ENCODE measurements at places on chromosomes 12 and 14.

DNA sequence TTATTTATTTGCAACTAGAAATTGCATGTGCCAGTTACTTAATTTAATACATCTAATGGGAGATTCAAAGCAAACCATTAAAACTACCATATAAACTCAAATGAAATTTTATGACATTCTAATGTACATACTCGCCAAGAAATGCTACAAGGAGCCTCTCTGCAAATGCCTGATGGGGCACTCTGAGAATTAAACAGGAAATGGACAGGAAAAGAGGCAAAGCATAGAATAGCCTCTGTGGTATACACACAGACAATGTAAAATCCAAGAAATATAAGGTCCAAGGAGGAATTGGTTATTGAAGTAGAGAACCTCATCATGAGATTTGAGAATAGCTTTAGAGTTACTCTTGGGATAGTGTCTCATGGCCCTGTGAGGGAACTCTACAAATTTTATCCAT lies 41.2 kb downstream of the RAB21 start:
- DNase-seq = no peak

DNA sequence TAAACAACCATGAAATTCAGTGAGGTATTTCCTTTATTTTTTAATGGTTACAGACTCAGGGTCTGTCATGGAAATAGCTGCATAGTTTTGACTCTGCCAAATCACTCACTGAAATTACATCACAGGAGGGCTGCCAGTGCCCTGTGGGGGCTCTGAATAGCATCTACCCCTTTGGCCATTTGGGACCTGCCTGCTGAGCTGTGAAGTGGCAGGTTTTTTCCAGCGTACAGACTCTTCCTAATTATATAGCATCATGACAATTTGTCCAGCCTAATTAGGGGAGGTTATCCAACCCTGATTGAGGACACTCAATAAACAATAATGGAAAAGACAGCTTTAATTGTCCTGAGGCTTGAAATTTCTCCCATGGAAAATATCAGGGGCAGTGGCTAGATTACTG lies 1.8 kb upstream of the COCH start:
- no peak for DNase-seq

DNA sequence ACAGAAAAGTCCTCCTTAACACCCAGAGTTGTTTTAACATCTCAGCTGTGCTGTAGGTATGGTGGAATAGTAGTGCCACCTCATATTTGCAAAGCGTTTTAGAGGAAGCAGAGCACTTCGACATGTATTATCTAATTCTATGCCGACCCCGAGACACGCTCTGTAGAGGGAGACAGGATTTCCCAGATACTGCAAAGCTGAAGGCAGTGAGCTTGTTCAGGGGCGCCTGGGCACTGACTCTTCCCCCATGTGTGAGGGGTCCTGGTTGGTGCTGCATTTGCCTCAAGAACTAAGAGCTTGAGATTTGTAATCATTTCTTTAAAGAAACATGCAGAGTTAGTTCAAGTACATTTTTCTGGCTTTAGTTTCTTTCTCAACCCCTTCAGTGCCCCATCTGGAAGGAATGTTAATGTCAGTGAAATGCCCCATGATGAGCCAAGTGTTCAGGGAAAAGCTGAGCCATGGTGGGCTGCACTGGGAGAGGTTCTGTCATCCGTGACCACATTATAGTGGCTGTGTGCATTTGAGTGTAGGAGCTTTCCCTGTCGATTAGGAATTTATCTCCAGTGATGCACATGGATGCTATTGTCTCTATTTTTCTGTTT lies 66.3 kb downstream of the MBIP start:
- no peak for DNase-seq

- DNase-seq = peak; percentile 43
These were observed 127.6 kb downstream of the SLC8A3 start for GRCh38 chr14:70061108-70061507.

GRCh38 chr12:5172886-5173285 lies 129.2 kb downstream of the KCNA5 start:
- DNase-seq = no peak

DNA sequence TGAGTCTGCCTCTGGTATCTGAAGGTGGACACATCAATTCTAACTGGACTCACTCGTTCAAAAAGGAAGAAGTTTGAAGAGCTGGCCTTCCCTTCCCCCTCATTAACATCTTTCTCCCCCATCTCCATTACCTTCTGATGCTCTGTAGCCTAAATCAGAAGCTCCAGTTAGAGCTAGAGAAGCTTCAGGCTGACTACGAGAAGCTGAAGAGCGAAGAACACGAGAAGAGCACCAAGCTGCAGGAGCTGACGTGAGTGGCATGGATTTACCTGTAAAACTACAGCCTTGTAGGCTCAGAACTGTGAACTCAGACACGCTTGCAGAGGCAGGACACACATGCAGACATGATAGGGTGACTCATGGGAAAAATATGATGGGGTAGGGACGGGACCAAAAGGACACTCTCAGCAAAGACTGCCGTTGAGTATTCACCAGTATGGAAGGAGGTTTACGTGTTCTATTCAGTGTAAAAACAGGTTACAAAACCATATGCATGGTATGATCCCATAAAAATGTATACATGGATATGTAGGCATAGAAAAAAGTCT lies 14.3 kb upstream of the PIP4K2C start:
- no peak for DNase-seq

DNA sequence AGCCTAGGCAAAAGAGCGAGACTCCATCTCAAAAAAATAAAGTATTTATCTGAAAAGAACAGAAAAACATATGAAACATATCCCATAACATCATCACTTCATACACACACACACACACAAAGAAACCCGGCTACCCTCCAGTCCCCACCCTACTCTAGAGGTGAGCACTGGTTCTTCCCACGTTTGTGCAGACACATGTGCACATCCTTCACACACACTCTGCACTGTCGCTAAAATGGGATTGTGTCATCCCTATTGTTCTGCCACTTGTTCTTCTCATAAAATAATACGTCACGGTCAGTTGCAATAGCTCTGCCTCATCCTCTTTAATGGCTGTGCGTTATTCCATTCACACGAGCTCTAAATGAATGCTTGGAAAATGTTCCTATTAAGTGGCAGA lies 85.9 kb upstream of the ANO2 start:
- no peak for DNase-seq

DNA sequence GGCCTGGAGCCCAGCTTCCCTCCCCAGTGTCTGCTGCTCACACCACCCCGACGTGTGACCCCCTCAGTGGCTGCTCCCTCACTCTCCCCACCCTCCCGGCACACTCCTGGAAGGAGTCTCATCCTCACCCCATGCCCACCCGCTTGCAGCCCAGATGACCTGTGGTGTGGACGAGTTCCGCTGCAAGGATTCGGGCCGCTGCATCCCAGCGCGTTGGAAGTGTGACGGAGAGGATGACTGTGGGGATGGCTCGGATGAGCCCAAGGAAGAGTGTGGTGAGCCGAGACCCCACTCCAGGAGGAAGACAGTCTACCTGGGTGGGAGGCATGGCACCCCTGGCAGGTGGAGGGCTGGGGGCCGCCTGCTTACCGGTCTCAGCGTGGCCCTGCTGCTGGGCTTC lies 15.0 kb upstream of the NXPH4 start:
- no peak for DNase-seq

DNA sequence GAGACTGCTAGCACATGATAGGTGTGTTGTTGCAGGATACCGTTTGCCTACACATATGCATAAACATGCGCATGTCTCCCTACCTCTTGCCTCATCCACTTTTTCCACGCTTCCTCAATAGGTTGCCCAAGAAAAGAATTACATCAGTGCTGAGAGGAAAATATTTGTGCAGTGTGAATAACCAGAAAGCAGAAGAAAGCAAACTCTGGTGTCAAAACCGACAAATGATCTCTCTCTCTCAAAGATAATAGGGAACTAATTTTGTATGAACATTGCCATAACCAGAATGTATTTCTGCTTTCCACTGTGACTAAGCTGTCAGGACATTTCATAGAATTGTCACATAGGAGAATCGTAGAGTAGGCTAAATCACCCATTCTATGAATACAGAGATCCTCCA lies 1.3 kb downstream of the CLEC7A start:
- DNase-seq = no peak

GRCh38 chr12:123867141-123867540 lies 105.0 kb downstream of the DNAH10 start:
- DNase-seq = no peak

DNA sequence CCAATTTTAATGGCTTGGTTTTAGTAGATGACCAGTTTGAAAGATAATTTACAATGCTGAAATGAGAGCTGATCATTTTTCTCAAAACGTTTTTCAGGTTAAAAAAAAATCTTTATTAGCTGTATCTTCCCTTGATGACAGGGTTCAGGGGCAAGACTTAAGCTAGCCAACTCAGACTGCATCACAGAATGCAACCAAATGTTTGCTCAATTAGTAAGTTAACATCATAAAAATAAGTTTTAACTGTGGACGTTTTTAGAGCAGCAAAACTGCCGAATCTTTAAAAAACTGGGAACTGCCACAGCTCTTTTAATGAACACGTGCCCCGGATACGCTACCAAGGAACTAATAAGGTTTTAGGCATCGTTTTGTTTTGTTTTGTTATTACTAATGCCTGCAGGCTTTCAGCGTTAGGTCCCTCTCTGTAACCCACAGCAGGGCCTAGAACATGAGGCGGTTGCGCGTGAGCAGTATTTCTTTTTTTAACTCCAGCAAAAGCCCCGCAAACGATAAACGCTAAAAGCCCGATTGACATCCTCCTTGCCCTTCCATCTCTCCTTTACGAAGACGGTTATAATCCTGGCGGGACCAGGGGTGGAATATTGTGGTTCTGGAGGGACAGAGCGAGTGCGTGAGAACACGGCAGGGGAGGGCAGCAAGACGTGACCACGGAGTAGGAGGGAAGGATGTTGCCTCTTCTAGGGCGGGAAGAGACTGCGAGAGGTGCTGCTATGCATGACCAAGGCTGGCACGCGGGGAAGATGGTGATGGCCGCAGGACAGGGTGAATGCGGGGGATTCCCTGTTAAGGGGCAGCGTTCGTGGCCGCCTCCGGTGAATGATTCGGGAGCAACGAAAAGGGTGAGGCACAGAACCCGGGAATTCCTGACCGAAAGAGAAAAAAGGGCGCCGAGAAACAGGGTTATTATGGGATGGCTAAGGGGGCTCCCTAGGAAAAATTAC lies 652 bp downstream of the SUPT16H start:
- DNase-seq = peak; percentile 9

DNA sequence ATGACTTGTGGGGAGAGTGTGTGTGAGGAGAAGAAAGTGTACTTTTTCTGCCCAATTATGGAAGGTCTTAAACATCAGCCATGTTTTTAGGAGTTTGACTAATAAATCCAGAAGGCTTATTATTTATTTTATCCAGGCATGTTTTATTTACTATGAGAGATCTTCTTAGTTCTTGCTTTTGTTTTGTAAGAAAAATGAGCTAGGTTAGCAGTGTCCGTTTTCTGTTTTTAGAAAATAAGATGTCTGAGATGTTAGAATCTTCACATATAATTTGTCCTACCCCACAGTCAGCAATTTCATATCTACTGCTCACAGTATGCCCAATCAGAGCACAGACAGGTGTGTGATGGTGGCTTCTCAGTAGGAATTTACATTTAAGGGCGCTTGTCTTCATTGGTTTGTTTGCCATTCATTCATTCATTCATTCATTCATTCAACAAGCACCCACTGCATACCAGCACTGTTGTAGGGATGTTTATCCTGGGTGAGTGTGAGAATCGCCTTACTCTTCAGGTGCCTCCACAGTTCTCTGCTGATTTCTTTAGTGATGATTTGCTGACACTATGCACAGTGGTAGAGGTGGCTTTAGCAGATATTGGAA lies 83.2 kb downstream of the CRADD start:
- no peak for DNase-seq

DNA sequence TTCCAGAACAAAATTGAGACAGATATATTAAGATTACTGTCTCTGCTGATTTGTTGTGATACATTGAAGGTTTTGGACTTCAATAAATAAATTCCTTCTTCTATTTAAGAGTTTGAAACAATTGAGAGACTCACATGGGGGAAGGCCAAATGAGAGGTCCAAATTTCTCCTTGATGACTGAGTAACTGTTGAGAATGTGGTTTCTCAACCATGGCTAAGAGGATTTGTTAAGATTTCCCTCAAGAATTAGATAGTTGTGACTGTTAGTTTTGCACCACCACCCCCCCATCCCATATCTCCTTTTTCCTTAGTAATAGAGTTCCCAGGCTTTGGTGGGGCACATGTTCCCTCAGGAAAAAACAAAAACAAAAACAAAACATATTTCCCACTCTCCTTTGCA lies 47.7 kb upstream of the IGF1 start:
- no peak for DNase-seq

DNA sequence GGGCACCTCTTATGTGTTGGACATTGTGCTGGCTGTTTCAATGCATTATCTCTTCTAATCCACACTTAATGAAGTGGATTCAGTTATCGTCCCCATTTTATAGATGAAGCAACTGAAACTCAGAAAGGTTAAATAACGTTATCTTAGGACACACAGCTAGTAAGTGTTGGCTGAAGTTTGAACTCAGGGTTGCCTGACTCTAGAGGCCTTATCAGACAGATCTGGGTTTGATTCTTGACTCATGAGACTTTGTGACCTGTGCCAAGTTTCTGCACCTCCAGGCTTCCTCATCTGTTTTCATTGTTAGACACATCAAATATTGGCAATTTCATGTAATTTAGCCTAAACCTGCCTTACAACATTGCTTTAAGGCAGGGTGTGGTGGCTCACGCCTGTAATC lies 18.2 kb upstream of the IRF2BPL start:
- no peak for DNase-seq

DNA sequence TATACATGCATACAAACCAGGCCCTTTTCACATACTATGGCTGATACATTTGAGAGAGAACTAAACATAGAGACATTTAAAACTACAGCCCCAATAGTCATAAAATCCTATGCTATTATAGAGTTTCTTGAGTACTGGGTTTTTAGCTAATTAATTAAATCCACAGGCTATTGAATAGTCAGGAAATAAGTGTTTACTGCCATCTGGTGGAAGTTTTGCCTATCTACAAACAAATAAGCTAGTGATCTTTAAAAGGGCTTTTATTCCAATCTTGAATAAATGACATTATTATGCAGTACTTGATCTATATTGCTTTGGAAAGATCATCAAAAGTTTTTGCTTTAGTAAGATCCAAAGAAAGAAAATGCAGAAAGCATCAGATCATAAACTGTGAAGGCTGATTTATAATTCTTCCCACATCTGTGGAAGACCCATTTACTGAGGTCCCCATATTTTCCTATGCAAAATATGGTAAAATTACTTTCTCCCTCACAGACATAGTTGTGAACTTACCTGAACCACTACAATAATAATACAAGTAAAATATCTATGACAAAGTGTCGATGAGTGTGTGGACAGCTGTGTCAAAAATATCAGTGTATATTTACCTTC lies 131.3 kb downstream of the ITPR2 start:
- no peak for DNase-seq

- DNase-seq = no peak
These were observed 1290.4 kb upstream of the TMEM132C start for GRCh38 chr12:126976579-126976978.

GRCh38 chr14:48398675-48399282 lies 723.4 kb upstream of the MDGA2 start:
- DNase-seq = peak; percentile 4

- DNase-seq = no peak
These were observed 481.7 kb downstream of the BCAT1 start for GRCh38 chr12:24467226-24467625.
